ENCODE measurements at places on chromosomes 3 and 15.

DNA sequence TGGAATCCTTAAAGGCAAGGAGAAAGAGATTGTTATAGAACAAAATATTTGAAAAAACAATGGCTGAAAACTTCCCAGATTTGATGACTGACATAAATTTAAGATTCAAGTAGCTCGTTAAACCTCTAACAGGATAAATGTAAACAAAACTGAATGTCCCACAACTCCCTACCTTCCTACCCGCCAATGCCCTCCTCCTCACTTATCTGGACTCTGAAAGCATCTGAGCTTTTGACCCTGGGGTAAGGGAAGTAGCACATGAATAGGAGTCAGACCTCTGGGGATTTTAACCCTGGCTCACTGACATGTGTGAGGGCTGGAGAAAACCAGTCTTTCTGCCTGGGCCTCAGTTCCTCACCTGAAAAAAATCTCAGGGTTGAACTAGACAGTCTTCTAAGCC is 26.9 kb downstream of the CYP19A1 start:
- DNase-seq = no peak

GRCh38 chr3:122469659-122470058 is 45.1 kb downstream of the KPNA1 start:
- DNase-seq = no peak

GRCh38 chr3:96959901-96960641 is 145.7 kb downstream of the EPHA6 start:
- no peak for DNase-seq

GRCh38 chr15:79329171-79329611 is 18.3 kb downstream of the TMED3 start:
- no peak for DNase-seq

GRCh38 chr15:65926899-65927298 is 57.6 kb downstream of the RAB11A start:
- DNase-seq = no peak

- DNase-seq = no peak
Observed at GRCh38 chr15:88252441-88252840, 4.1 kb downstream of the NTRK3 start.

- DNase-seq = no peak
Observed at GRCh38 chr3:181581656-181582055, 130.1 kb upstream of the SOX2 start.

GRCh38 chr3:184718431-184718830 is 6.6 kb upstream of the MAGEF1 start:
- no peak for DNase-seq

DNA sequence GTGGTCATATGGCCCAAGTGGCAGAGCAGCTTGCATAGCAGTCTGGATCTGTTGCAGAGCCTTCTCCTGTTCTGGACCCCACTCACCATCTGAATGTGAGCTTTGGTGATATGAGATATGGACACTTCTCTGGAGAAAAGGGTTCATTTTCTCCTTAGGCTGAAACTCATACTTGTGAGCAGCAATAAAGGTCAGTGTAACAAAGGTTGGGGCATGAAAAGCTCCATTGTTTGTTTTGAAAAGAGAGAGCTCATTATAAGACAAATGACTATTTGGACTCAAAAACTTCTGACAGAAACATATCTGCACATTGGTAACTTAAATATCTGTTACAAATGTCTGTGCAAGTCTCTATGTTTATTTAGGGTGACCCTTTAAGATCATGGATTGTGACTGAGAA is 517.3 kb downstream of the MFSD1 start:
- no peak for DNase-seq

GRCh38 chr15:40785814-40786213 is 16.0 kb downstream of the C15orf62 start:
- no peak for DNase-seq

- no peak for DNase-seq
Observed at GRCh38 chr3:78050276-78051065, 1010.6 kb downstream of the ROBO2 start.

GRCh38 chr3:140493271-140493670 is 184.6 kb upstream of the TRIM42 start:
- no peak for DNase-seq

All from activated CD4-positive, alpha-beta T cell treated with anti-CD3 and anti-CD28 coated beads for 24 hours (primary cell).